ENCODE measurements at places on chromosomes 16 and 17.

GRCh38 chr17:944266-944826 is 35.2 kb downstream of the NXN start:
- DNase-seq: no peak

DNA sequence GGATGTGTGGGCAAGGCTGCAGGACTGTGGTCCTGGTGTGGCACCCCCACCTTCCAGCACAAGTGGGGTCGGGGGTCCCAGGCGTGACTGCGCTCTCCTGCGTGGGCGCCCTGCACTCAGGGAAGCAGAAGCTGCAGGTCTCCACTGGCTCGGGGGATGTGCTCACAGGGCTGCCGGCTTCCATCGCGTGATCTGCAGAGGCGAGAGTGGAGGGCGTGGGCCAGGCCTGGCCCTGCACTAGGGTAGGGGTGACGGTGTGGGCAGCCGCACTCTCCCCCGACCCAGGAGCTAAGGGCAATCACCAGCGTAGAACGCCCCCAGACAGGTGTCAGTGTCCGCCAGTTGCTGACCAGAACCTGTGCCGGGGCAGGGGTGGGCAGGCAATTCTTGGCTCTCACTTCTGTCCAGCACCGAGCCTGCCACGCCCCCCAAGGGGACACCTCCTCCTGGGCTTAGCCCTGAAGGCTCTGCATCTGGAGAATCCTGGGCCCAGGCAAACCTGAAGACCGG is 32.3 kb downstream of the TNFRSF13B start:
- DNase-seq: no peak

DNA sequence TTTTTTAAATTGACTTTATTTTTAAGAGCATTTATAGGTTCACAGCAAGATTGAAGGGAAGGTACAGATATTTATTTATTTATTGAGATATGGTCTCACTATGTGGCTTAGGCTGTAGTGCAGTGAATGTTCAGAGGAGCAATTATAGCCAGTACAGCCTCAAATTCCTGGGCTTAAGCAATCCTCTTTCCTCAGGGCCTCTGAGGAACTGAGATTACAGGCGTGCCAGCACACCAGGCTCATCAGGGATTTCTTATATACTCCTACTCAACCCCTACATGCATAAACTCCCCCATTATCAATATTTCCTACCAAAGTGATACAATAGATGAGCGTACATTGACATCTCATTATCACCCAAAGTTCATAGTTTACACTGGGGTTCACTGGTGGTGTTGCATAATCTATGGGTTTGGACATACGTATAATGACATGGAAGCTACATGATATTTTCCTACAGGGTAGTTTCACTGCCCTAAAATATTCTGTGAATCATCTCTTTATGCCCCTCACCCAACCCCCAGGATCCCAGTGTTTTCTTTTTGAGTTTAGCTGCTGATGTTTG is 33.5 kb downstream of the HS3ST3B1 start:
- no peak for DNase-seq

DNA sequence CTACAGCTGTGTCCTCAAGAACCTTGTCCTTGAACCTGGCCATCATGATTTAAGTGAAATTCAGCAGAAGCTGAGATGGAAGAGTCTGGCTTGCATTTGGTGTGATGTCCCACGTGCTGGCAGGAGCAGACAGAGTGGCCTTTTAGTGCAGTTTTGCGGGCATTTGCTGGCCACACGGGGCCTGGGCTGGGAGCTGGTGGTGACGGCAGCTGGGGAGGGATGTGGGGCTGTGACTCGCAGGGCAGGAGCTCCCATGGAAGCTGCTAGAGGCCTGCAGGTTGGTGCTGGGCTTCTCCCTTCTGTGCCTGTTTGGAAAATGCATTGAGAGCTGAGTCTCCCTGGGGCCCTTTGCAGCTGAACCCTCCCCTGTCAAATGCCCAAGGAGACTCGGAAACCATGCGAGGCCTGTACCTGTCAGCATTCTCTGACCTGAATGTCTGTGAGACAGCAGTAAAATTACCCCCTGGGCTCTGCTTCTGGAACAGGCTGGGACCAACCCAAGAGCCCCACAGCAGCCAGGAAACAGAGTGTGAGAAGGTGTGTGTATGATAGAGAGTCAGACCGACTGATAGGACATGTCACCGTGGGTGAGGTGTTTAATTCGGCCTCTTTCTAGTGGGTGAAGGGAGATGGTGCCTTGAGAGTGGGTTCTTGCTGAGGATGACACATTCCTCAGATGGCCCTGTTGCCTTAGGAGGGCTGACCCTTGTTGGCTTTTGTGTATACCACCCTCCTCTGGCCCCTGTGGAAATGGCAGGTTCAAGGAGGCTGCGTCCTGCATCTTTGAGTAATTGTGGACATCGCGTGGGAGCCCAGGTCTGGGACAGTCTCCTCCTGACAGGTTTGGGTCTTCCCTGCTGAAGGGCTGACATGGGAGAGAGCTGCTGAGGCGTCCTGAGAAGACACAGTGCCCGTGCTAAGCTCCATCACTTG is 145.5 kb downstream of the MSI2 start:
- no peak for DNase-seq

DNA sequence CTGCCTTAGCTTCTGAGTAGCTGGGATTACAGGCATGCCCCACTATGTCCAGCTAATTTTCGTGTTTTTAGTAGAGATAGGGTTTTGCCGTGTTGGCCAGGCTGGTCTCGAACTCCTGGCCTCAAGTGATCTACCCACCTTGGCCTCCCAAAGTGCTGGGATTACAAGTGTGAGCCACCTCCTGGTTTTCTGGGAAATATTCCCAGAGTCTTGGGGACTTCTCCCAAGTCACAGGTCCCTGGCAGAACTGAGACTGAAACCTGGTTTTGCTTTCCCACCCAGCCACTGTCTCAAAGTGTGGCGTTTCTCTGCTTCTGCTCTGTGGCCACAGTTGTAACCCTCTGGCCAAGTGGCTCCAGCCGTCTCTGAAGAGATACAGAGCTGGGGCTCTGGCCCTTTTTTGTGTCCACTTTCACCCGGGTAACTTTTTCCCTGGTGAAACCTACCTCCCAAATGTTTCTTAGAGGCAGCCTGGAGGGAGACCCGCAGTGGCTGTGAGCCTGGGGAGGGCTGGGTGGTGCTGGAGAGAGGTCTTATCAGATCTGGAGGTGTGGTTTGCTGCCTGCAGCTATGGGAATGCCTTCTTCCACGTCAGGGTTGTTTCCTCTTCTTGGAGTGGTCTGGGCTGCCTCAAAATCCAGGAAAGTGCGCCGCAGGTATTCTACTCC is 5.1 kb downstream of the KSR1 start:
- DNase-seq: no peak

- no peak for DNase-seq
Observed at GRCh38 chr17:17348872-17349723, 45.9 kb downstream of the NT5M start.

DNA sequence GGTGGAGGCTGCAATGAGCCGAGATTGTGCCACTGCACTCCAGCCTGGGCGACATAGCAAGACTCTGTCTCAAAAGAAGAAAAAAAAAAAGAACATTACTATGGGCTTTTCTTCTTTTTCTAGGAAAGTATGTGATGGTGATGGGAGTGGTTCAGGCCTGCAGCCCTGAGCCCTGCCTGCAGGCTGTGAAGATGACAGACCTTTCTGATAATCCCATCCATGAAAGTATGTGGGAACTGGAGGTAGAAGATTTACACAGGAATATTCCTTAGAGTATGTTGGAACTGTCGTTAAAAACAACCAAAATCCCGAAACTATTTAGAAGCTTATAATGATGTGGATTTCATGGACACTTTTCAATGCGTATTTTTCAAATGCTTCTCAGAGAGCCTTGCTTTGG is 5.3 kb downstream of the RMI2 start:
- no peak for DNase-seq

GRCh38 chr17:37481001-37481665 is 8.6 kb upstream of the DUSP14 start:
- no peak for DNase-seq

- DNase-seq: peak; percentile 70
Observed at GRCh38 chr17:45672301-45672700, 111.8 kb upstream of the CRHR1 start.

DNA sequence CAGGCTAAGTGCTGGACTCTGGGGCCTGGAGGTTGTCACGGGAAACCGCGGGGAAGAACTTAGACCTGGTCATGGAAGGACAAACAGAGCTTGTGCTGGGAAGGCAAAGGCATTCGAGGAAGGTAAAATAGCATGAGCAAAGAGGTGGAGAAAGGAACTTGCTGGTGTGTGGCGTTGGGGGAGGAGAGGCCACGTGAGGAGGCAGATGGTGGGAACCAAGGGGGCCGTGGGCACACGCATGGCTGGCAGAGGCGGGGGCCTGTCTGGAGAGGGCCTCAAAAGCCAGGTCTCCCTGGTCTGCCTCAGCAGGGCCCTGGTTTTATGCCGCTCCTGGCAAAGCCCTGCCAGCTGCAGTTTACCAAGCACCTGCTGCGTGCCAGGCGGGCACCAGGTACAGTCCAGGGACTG is 15.3 kb downstream of the CORO7 start:
- no peak for DNase-seq

DNA sequence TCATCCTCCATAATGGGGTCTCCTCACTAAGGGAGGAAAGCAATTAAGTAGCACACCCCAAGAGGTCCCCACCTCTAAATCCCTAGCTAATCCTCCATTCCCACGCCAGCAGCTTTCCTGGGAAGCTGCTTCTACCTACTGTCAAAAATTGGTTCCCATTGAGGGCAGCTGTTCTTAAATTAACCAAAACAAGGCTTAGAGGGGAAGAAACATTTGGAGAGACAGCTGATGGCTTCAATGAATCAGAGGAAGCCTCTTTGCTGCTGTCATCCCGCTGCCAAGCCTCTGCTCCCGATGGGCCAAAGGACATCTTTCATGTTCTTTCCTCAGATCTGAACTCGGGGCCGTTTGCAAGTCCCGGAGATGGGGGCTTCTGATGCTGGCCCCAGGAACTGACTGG is 26.6 kb downstream of the AIPL1 start:
- no peak for DNase-seq

DNA sequence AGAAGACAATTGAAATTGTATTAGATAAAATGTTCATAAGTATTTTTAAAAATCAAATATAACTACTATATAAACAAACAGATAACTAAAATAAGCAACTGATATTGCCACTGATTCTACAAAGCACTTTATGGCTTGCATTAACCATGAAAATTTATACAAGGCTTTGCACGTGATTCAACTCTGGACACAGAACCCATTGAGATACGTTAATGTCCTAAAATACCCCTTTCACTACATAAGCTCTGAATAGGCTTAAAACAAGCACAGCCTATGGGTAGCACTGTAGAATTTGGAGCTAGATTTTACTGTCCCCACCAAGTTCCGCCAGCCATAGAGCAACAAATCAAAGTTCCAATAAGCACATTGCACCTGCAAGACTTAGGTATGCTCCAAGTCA is 4.5 kb downstream of the ZNF652 start:
- DNase-seq: no peak

DNA sequence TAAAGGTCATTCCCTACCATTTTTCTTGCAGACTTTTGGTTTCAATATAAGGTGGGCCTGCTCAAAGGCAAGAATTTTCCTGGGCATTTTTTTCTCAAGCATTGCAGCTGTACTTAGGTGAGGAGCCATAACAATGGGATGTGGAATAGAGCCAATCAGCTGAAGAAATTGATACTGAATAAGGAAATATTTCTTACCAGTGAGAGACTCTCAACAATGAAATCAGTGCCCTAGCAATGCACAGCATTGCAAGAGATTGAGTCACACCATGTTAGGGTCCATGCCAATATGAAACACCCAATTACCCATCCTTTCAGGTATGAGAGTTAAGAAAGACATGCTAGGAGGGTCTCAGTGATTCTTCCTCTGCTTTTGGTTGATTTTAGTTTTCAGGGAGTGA is 237.6 kb downstream of the SOX9 start:
- no peak for DNase-seq

DNA sequence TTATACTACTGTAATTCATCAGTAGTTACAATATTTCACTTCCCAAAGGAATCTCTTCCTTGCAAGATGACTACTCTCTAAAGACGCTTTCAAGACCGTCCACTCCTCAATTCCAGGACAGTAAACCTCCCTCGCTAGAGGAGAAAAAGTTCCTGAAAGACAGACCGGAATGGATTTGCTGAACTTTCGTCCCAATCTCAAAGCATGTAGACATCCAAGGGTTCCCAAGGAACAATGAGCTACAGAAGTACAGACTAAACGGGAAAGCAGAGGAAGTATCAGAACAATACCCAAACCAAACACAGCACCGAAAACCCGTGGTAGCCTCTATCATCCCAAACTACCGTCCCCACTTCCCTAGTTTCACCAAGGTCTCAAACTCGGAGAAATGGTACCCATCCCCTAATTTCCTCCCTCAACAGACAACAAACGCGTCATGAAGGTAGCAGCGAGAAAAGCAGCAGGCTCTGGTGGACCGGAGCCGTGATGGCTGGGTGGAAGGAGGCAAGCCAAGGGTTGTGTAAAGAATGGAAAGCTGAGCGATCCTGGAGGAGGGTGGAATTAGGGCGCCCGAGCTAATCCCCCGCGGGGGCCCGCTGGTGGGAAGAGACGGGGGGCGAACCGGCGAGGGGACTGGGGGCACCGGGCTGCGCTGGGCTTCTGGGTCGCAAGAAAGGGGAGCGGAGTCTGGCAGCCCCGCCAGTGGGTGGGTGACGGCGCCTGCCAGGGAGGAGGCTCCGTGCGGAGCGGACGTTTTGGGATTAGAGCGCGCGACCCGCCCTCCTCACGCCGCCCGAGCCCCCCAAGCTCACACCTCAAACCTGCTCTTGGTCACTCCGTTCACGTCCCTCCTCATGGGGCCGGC is 647 bp downstream of the FBXL20 start:
- no peak for DNase-seq
